ENCODE measurements at places on chromosomes 5 and 9.

- no peak for DNase-seq
These were observed 145.0 kb upstream of the TNC start for GRCh38 chr9:115262952-115263351.

DNA sequence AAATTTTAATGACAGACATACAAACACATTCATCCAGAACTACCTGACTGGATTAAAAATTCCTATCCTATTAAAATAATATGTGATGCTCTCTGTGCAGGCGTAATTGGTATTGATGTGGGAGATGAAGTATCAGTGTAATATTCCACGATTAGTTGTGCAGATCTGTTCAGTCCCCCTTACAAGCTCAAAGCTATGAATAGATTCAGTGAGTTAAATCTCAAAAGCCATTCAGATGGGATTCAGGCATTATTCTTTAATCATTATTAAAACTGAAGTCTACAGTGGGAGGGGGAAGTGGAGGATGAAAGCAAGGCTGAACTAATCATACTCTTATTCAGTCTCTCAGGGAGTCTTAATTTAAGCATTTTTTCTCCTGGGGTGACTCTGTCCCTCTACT, 855.8 kb downstream of the EFNA5 start:
- no peak for DNase-seq

GRCh38 chr5:170342153-170342725, 44.7 kb upstream of the LCP2 start:
- no peak for DNase-seq

GRCh38 chr5:113161806-113162205, 185.2 kb downstream of the DCP2 start:
- DNase-seq = no peak

- DNase-seq = no peak
These were observed 198.1 kb downstream of the ENC1 start for GRCh38 chr5:74442466-74442865.

DNA sequence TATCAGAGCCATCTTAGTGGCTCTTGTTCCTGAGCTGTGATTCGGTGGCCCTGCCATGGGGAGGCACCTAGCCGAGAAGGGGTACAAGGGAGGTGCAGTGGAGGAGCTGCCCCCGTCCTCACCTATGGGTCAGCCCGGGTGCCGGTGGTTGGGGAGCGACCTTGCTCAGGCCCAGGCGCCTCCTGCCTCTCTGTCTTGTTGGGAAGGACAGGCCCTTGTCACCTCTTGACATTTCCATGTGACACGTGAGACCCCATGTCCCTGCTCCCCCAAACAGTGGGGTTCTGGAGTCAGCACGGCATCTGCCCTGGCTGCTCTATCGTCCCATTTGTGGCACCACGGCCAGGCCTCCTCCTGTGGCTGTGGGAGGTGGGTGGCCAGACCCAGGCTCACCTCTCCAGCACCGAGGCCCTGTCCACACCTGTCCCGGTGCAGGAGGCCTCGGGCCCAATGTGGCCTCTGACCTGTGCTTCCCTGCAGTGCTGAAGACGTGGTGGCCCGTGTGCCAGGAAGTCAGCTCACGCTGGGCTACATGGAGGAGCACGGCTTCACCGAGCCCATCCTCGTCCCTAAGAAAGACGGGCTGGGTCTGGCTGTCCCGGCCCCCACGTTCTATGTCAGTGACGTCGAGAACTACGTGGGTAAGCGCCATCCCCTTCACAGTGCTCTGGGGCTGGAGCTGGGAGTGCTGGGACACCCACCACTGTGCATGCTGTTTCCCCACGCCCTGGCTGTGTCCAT, 68.9 kb downstream of the PHF2 start:
- DNase-seq = no peak

DNA sequence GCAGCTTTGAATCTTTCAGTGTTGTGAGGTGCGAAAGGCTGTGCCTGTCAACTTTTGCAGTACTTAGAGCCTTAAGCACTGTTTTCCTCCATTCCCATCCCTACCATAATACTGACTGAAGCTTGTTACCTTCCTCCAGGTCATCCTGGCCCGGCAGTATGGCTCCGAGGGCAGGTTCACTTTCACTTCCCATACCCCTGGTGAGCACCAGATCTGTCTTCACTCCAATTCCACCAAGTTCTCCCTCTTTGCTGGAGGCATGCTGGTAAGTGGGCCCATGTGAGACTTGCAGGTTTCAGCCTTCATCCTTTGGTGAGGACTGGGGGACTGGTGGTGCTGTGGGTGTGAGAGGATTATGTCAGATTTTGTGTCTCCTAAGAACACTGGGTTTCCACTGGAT, 1.5 kb downstream of the TMED9 start:
- no peak for DNase-seq

DNA sequence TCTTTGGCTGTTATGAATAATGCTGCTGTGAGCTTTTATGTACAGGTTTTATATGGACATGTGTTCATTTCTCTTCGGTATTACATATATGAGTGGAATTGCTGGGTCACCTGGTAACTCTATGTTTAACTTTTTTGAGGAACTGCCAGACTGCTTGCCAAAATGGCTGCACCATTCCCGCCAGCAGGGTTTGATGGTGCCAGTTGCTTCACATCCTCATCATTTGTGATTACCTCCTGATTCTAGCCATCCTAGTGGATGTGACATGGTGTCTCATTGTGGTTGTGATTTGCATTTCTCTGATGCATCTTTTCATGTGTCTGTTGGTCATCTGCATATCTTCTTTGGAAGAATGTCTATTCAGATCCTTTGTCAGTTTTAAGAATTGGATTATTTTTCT, 10.7 kb downstream of the NANS start:
- DNase-seq = no peak

DNA sequence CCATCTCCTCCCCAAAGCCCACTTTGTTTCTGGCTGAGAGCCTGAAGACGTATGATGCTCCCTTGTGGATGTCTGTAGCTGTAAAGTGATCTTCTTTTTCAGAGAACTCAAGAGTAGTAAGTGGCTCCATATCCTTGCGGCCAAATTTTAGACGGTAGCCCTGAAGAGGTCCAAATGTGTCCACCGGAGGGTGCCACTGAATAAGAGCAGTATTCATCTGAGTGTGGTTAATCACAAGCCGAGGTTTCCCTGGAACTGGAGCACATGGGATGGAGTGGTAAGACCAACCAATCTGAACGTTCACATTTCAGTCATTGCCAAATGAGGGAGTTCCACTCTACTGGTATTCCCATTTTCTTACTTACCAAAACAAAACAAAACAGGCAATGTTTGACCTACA, 686.5 kb upstream of the DMAC1 start:
- DNase-seq = no peak

All from stimulated activated CD8-positive, alpha-beta memory T cell treated with anti-CD3 and anti-CD28 coated beads, Interleukin-4, amount 100 ng/mL, for 48 hours (primary cell).